Astrocyte (in vitro differentiated cells and primary cell): ENCODE measurements at places on chromosomes 7 and 10.

DNA sequence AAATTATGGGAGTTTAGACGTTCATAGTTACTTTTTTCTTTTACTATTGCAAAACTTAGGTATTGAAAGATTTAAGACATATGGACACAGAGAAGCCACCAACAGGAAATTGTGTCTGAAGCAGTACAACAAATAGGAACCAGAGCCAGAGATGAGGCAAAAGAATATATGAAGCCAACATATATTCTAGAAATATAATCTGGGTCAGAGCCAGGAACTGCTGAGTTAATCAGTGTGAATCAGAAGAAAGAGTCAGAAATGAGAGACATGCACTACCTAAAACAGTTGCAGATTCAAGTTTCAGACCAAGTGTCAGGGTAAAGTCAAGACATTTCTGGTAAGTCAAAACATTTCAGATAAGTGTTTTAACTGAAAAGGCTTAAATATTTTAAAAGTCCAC, 67.7 kb downstream of the DGKB start:
- H3K27ac ChIP-seq: peak overlapping the region; percentile 64
- H3K36me3 ChIP-seq: no peaks in the 10 kb centered on the region
- DNase-seq: peak; percentile 24
- no peak overlapping the region for H3K4me3 ChIP-seq
- peaks cover 25% of the 10 kb centered on the region for H3K4me1 ChIP-seq

DNA sequence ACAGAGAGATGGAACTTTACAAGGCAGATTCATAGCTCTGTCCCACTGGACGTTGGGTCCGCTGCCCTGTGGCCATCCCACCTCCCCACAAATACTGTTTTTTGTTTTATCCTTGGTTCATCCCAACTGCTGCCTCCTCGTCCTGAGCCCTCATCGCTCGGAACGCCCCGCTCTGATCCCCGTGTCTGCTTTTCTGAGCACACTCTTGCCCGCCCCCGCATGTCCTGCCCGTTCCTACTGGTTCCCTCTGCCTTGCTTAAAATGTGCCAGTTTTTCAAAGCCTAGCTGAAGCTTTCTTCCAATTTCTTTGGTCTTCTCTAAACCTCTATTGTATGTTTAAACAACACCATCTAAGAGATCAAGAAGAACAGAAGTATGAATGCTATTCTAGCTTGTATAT, 19.4 kb downstream of the RNF32 start:
- no peak overlapping the region for H3K4me3 ChIP-seq
- no peak overlapping the region for H3K27ac ChIP-seq
- no peaks in the 10 kb centered on the region for H3K27me3 ChIP-seq
- DNase-seq: no peak

- H3K36me3 ChIP-seq: no peaks in the 10 kb centered on the region
- H3K27me3 ChIP-seq: no peaks in the 10 kb centered on the region
- DNase-seq: no peak
- no peak overlapping the region for H3K27ac ChIP-seq
Measured at GRCh38 chr7:24764972-24765744, 7.9 kb upstream of the GSDME start.

DNA sequence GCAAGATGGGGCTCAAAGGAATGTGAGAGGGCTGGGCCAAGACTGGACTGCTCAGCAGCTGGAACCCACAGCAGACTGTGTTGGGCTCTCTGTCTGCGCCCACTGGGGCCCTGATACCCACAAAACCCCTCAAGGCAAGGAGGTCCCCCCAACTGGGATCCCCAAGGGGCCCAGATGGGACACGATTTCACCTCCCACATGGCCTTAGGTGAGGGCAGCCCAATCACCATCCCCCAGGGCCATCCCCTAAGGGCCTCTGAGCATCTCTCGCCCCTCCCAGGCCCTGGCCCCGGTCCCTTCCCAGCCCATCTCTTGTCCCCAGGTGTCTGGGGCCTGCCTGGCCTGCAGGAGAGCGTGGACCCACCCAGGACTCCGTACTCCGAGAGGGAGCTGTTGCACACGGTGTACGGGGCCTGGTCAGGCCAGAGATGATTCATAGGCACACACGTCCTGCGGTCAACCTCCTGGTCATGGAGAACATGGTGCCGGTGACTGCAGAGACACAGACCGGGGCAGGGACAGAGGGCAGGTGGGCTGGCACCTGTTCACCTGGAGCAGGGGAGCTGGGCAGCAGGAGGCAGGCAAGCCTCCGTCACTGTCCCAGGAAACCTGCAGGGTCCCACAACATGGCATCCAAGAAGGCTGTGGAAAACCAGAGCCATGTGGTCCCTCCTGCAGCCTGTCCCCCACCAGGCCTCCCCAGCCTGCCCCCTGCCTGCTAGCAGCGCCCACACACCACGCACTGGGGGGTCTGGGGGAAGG, 21.6 kb downstream of the OGDHL start:
- H3K4me1 ChIP-seq: no peaks in the 10 kb centered on the region

GRCh38 chr10:122894261-122894944, 15.0 kb upstream of the FAM24B start:
- no peak overlapping the region for H3K27ac ChIP-seq
- H3K27me3 ChIP-seq: no peaks in the 10 kb centered on the region
- no peaks in the 10 kb centered on the region for H3K4me1 ChIP-seq
- no peak overlapping the region for H3K4me3 ChIP-seq
- no peak for DNase-seq
- no peaks in the 10 kb centered on the region for H3K36me3 ChIP-seq

DNA sequence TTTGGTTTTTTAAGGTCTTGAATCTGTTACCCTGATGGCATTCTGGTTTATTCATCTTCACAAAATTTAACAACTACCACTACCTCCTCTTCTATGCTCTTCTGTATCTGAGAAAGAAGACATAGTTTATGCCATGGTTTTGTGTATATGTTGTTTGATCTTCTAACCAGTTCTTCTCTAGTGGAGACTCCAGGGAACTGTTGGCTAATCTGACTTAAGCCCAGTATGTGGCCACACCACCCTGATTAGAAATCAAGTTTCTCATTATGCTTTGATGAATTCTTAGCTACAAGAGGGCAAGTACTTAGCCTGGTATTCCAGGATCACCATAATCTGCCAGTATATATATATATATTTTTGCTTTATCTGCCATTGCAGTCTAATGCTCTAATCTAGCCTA, 99.5 kb upstream of the MXI1 start:
- no peaks in the 10 kb centered on the region for H3K27me3 ChIP-seq
- peaks cover 8% of the 10 kb centered on the region for H3K36me3 ChIP-seq
- H3K4me1 ChIP-seq: no peaks in the 10 kb centered on the region
- DNase-seq: no peak

DNA sequence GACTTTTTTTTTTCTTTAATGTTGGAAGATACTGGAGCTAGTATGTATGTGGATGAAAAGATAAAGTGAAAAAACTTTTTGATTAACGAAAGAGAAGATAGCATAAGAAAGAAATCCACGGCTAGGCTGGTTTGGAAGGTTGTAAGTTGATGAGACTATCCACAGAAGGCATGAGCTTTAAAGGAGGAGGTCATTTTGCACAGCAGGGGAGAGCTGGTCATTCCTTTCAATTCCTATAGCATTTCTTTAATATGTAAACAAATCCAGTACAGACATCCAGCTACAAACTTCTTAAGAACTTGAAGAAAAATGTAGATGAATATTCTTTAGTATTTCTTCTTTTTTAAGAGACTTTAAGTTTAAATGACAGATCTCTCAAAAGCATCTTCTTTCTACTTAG, 281.3 kb downstream of the CACNA2D1 start:
- no peak overlapping the region for H3K27ac ChIP-seq
- no peak overlapping the region for H3K4me3 ChIP-seq
- DNase-seq: no peak
- no peaks in the 10 kb centered on the region for H3K4me1 ChIP-seq
- no peaks in the 10 kb centered on the region for H3K27me3 ChIP-seq
- no peaks in the 10 kb centered on the region for H3K36me3 ChIP-seq

DNA sequence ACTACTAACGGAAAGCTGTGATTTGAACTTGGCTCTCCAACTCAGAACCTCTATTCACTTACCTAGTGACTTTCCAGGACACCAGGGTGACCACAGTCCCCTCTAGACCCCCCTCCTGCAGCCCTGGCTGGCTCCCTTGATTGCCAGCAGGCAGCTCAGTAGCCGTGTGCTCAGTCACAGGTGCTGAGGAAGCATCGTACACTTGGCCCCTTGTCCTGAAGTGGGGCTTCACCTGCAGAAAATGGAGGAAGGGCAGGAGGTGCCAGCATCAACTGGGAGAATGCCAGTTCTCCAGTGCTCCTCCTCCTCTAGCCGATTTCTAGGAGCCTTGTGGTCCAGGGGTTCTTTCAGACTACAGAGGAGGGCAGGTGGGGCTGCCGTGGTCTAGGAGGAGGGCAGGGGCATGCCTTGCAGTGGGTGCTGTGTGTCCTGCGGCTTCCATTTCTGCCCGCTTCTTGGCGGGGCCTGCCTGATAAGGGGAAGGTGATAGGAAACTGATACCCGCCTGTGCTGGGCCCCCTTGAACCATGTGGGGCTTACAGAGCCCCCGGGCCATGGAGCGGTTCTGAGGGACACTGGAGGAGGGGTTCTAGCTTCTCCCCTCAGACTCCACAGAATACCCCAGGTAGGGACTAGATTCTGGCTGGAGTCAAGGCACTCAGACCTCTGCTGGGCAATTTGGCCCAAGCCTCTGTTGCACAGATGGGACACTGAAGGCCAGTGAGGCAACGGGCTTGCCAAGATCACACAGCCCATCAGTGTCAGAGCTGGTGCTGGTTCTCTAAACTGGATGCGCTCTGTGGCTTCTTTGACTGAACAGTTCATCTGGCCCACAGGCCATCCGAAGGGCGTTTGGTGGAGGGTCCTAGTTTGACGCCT, 14.0 kb downstream of the FAM241B start:
- H3K4me1 ChIP-seq: no peaks in the 10 kb centered on the region
- no peak for DNase-seq
- H3K36me3 ChIP-seq: no peaks in the 10 kb centered on the region
- H3K27ac ChIP-seq: no peak overlapping the region
- H3K27me3 ChIP-seq: peaks cover 29% of the 10 kb centered on the region

DNA sequence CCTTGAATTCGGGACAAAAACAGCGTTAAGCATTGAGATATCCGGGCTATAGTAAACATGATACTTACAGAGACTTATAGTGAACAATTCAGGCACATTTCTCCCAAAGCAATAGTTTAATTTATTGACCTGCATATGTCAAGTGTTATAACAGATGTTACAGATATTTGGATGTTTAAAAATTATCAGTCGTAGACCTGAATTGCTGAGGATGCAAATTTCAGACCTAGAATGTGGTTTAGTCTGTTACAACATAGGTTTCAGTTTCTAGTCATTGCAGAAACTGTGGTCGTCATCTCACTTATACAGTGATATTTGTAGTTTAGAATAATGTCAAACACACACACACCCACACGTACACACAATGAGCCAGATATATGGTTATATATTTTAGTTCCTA, 85.2 kb downstream of the VTI1A start:
- no peak for DNase-seq
- no peaks in the 10 kb centered on the region for H3K27me3 ChIP-seq
- H3K4me3 ChIP-seq: no peak overlapping the region
- no peak overlapping the region for H3K27ac ChIP-seq
- peaks cover 3% of the 10 kb centered on the region for H3K4me1 ChIP-seq

DNA sequence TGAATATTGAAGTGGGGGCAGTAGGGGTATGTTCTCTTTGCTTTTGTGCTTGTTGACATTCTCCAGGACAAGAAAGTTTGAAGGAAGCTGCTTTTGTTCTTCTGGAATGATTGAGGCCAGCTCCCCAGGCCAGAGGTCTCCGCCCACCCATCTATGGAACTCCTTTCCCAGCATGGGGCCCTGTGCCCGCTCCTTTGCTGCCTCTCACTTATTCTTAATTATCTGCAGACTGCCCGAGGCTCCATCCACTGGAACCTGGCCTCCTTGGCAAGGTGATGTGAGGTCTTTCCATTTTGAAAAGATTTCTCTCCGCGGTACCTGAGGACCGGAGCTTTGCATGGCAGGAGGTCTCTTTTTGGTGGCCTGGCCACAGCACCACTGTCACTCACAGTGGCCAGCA, 39.3 kb upstream of the MKI67 start:
- no peaks in the 10 kb centered on the region for H3K36me3 ChIP-seq
- H3K27me3 ChIP-seq: no peaks in the 10 kb centered on the region
- H3K4me1 ChIP-seq: no peaks in the 10 kb centered on the region
- DNase-seq: no peak

DNA sequence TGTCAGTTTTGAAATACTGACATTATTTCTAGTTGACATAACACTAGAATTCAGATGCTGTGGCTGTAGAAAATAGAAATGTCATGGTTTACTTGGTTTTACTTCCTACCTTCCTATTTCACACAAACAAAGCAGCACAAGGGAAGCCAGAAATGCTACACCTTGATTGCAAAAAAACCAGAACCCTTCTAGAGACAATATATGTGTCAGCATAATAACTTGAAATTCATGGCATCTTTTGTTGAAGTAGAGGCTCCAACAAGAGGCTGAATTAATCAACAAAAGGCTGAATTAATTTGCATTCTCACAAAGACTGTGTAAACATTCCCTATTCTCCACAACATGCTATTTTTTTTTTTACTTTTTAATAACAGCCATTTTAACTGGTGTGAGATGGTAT, 25.2 kb downstream of the ZNF117 start:
- H3K4me3 ChIP-seq: no peak overlapping the region
- H3K36me3 ChIP-seq: no peaks in the 10 kb centered on the region
- no peaks in the 10 kb centered on the region for H3K27me3 ChIP-seq
- no peaks in the 10 kb centered on the region for H3K4me1 ChIP-seq

DNA sequence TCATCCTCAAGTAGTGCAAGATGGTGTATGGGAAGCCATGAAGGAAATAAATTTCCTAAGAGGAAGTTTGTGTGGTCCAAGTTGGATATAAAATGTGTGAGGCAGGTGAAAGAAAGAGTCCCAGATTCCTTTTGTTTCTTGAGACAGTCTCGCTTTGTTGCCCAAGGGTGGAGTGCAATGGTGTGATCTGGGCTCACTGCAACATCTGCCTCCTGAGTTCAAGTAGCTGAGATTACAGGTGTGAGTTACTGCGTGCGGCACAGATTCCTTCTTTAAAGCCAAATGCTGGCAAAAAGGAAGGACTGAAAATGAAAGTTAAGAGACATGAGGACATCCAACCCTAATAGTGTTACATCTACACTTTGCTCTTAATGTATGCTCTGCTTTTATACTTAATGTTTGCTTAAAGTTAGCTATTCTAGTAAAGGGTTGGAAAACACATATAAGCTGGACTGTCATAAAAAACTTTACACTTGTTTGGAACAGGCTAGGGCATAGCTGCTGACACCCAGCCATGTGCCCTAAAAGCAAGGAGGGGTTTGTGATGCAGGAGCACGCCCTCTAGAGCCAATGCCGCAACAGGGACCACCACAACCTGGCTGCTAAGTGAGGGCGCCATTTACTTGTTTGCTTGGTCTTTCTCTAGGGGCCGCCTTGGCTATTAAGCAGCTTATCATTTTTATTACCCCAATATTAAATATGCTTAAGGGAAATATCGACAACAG, 34.5 kb downstream of the CLEC2L start:
- no peaks in the 10 kb centered on the region for H3K4me1 ChIP-seq
- no peak overlapping the region for H3K4me3 ChIP-seq
- H3K27me3 ChIP-seq: no peaks in the 10 kb centered on the region
- no peaks in the 10 kb centered on the region for H3K36me3 ChIP-seq
